ELF-1 (cell line): ENCODE measurements at places on chromosomes 12 and 14.

GRCh38 chr12:26937863-26938700 is at the start of the genes FGFR1OP2 and INTS13:
TSS of gene FGFR1OP2 (plus strand) at chr12:26938470. CDS start at chr12:26954159, 15,689 bp downstream.
TSS of gene INTS13 (minus strand) at chr12:26937981. CDS start at chr12:26936803, 1,178 bp downstream.
- DNase-seq: peak; percentile 99

DNA sequence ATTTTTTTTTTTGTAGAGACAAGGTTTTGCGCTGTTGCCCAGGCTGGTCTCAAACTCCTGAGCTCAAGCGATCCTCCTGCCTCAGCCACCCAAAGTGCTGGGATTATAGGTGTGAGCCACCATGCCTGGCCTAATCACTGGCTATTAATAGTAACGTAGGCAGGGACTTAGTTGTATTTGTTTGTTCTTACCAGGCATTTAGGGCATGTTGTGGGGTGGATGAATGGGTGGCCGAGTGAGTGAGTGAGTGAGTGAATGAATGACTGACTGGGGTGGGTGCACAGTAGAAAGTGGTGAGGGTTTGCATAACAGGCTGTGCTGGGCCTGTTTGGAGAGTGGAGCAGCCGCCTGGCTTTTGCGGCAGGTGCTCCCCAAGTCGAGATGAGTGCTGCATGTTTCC is 87.0 kb downstream of the FOXN4 start:
- no peak for DNase-seq

- no peak for DNase-seq
These were observed 7.0 kb downstream of the AQP6 start for GRCh38 chr12:49979791-49980190.

GRCh38 chr12:10612984-10613348 is 443 bp downstream of the MAGOHB start:
- DNase-seq: no peak

GRCh38 chr12:92416385-92416812 is 270.8 kb upstream of the BTG1 start:
- DNase-seq: no peak
